ENCODE measurements at places on chromosomes 3 and 15.

DNA sequence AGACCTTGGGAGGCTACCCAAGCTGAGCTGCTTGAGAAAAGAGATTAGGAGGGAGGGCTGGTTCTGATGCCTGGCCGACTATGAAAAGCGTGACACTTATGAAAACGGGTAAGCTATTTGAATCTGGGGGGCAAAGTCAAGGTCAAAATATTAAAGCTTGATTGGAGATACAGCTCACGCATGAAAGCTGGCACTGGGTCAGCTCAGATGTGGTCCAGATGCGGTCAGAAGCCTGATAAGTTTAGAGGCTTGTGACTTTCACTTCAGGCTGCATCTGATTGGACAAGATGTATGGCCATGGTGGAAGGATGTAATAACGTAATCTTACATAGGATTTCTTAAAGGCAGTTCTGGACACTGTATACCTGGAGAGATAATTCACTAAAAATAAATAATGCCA, 690.3 kb downstream of the NTRK3 start:
- DNase-seq = no peak

DNA sequence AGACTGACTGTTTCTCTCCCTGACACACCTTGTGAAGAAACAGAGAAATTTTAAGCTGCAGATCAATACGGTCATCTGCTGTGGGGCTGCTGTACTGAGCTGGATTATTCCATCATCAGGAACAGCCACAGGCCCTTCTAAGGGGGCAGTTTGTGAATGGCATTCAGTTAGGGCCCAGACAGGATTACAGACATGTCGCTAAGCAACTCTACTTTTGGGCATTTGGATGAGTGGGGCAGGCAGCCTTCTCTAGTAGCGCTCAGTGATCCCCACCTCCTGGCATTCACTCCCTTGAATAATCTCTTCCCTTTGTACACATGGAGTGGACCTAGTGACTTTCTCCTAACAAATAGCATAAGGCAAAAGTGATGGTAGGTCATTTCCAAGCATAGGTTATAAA, 144.4 kb upstream of the RARB start:
- DNase-seq = no peak

GRCh38 chr15:49035825-49036224, 10.4 kb downstream of the SECISBP2L start:
- no peak for DNase-seq

DNA sequence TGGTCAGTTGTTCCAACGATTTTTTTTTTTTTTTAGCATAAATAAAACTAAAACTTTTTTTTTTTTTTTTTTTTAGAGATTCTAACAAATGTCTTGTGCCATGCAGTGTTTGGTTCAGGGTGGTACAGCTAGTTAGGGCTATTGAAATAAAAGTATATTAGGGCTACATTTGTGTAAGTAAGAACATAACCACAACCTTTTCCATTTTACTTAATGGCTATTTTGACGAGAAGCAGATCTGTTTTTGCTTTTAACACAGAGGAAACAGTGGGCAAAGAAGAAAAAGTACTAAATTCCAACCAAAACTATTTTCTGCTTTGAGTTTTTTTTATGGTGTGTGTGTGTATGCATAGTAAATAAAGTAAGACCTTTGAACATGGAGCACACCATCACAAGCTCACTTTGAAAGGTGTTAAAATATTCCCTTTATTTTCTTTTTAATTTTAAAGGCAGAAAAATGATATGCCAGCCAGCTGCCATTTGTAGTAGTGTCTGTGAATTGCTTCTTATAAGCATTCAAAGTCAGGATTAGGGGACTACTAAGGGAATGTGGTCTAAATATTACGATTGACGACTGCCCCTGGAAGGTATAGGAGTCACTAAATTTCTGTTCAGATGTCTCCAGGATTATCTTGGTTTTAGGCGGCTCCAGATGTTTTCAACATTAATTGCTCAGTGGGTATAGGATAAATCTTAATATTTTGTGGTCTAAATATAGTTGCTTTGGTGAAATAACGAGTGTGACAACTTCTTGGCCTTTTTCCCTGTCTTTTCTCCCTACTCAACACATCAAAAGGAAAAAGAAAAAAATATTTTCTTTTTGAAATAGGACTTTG, 3.1 kb downstream of the RARB start:
- DNase-seq = no peak

GRCh38 chr3:34357461-34357860, 559.0 kb downstream of the PDCD6IP start:
- no peak for DNase-seq

- DNase-seq = no peak
These were observed 54.9 kb upstream of the TMEM108 start for GRCh38 chr3:132983143-132983770.

GRCh38 chr3:87801409-87801808, 257.4 kb downstream of the CGGBP1 start:
- no peak for DNase-seq

GRCh38 chr15:38130740-38131498, 121.7 kb upstream of the SPRED1 start:
- DNase-seq = no peak

DNA sequence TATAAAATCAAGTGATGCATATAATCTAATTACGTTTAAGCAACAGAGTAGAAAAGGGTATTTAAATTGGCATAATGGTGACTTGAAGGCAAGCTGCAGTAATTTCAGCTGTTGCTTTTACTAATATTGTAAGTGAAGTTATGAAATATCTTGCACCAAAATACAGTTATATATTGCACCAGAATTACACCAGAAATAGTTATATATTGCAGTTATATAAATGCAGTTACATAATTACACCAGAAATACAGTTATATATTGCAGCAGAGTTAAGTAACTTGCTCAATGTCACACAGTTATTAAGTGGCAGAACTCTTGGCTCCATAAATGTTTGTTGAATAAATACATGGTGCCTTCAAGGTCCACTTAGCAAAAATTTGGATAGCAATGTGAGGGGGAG, 51.4 kb downstream of the PCOLCE2 start:
- DNase-seq = no peak

DNA sequence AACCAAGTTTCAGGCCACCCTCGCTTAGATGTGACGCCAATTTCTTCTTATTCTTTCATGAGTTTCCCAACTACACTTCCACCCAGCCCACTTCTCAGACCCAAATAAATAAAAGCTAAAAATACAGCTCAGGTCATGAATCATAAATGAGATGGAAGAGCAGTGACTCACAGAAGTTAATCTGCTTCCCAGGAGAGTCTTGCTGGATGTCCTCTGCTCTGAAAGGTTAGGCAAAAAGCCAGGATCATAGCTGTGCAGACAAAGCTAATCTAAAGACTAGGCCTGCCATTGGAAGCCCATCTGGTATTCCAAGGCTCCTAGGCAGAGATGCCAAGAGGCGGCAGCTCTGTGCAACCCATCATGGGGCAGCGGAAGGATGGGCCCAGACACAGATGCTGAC, 24.1 kb downstream of the SHC4 start:
- DNase-seq = no peak

- no peak for DNase-seq
These were observed 67.4 kb downstream of the SNRPN start for GRCh38 chr15:25022233-25022632.

DNA sequence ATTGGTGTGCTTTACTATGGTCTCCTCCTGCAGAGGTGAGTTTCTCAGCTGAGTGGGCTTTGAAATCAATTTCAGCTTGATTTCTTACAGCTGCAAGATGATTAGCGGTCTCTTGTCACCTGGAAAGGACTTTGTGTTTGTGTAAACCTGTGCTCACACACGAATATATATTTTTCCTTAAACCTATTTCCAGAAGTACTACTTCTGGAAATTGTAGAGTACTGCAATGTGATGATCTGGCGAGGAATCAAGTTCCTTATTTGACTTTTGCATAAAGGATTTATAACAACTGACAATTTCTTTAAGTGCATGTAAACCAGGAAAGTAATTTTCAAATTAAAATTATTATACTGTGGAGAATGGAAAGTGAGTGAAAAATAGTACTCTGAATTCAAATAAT, 2.1 kb downstream of the MCTP2 start:
- no peak for DNase-seq

DNA sequence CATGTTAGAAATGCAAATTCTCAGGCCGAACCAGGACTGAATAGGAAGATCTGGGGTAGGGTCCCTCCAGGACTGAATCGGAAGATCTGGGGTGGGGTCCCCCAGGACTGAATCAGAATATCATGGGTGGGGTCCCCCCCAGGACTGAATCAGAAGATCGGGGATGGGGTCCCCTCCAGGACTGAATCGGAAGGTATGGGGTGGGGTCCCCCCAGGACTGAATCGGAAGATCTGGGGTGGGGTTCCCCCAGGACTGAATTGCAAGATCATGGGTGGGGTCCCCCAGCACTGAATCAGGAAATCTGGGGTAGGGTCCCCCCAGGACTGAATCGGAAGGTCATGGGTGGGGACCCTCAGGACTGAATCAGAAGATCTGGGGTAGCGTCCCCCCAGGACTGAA, 48.2 kb upstream of the TNK2 start:
- no peak for DNase-seq

DNA sequence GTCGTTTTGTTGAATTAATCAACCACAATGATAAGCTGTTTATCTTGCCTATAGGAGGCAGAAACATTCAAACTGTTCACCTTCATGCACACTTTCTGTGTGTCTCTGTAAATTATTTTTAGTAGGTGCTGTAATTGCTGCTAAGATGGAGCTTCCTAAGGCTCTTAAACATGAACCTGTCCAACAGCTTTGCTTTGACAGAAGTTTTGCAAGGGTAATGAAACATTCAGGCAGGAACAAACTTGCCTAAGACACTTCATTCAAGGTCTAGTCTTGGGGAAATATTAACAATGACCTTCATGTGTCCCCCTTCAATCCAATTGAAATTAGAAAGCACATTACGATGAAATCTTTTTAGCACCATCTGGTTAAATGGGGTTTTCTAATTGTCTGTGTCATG, 156.1 kb downstream of the DIPK2A start:
- no peak for DNase-seq

DNA sequence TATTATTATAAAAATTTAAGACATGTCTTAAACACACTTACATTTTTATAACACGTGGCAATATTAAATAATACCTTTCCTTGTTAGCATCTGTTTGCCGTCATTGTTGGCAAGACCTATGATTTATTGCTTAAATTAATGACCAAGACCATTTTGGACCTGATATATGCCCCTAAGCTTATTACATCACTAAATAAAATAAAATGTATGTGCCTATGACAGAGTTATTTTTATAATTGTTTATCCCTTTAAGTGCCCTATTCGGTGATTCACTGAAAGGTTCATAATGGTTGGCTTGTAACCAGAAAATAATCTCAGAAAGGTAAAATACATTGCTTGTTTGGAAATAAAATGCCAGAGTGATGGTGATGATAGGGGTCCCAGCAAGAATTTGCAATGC, 17.5 kb downstream of the CDIN1 start:
- no peak for DNase-seq

GRCh38 chr3:27720899-27721716, 1.0 kb downstream of the EOMES start:
- DNase-seq = no peak

DNA sequence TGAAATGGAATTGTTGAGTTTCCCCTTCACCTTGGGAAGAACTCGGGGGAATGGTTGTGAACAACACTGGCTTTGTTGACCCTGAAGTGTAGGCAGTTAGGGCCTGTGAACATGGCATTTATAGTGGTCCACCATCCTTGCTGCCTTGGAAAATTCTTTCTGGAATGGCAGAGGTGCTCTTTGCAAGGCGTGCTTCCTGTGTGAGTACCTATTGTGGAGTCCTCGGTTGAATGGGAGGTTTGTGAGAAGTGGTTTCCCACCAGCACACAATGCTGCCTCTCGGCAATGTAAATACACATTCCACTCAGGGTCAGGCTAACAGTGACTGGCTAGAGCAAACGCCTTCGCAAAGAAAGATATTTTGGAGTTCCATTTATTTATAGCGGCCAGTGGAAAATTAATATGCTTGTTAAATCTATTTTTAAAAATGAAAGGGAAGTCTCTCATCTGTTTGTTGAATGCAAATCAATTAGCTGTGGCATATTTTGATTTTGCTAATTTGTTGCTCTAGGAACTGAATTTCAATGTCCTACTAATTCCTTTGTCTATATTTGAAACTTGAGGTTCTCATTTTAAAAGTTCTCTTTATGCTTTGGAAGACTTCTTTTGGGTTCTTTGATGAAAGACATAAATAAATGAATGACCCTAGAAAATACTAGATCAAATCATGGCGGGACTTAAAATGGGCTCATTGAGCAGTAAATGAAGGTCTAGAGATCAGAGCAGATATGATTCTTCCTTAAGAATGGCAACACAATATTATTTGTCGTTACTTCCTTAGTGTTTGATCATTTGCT, 59.5 kb downstream of the FNDC3B start:
- DNase-seq = no peak

- DNase-seq = no peak
These were observed 9.1 kb upstream of the C3orf22 start for GRCh38 chr3:126567696-126568438.

GRCh38 chr3:2934541-2934940, 175.6 kb downstream of the IL5RA start:
- DNase-seq = no peak

DNA sequence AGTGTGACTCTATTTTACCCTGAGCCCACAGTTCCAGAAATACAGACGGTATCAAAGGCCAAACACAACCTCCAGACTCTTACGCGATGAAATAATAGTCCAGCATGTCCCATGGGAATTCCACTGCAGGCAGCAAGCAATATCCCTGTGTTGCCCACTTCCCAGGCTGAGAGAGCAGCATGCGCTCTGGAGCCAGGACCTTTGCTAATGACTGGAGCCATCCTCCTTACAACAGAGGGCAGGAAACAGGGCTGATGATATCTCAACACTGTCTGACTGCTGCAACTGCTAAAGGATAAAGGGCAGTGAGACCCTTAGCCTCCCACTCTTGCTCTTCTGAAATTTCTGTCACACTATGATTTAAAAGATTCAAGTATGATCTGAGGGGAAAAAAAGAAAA, 34.8 kb downstream of the MCF2L2 start:
- DNase-seq = no peak

- DNase-seq = no peak
These were observed 13.2 kb downstream of the TNIK start for GRCh38 chr3:171446801-171447578.

- DNase-seq = no peak
These were observed 40.2 kb downstream of the ROBO2 start for GRCh38 chr3:77079988-77080610.

All from stimulated activated CD8-positive, alpha-beta memory T cell treated with anti-CD3 and anti-CD28 coated beads, Interleukin-4, amount 100 ng/mL, for 4 hours (primary cell).